ENCODE measurements at places on chromosomes 7 and 10.

GRCh38 chr7:116525298-116525912 is 569 bp downstream of the CAV1 start:
- peak; percentile 13 for DNase-seq

- no peak for DNase-seq
These were observed at the start of gene KAZALD1 for GRCh38 chr10:101061624-101062231. TSS of gene KAZALD1 (plus strand) at chr10:101061989. CDS start at chr10:101062593, 604 bp downstream.

- DNase-seq: peak; percentile 79
These were observed 47.1 kb upstream of the UCN3 start for GRCh38 chr10:5317547-5318107.

DNA sequence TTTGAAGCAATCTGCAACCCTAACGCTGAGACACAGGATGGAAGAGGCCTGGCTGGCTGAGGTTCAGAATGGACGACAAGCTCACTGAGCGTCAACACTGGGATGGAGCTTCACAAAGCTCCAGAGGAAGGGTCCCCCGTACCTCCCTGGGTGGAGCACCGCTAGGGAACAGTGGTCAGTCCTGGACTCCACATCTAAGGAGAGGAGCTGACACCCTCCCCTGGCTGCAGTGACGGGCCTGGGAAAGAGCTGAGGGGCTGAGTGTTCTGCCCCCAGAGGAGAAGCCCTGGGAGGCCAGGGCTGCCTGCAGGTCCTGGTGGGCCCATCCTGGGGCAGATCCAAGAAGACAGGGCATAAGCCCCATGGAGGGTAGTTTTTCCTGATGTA is 146.2 kb downstream of the ARHGAP22 start:
- no peak for DNase-seq

DNA sequence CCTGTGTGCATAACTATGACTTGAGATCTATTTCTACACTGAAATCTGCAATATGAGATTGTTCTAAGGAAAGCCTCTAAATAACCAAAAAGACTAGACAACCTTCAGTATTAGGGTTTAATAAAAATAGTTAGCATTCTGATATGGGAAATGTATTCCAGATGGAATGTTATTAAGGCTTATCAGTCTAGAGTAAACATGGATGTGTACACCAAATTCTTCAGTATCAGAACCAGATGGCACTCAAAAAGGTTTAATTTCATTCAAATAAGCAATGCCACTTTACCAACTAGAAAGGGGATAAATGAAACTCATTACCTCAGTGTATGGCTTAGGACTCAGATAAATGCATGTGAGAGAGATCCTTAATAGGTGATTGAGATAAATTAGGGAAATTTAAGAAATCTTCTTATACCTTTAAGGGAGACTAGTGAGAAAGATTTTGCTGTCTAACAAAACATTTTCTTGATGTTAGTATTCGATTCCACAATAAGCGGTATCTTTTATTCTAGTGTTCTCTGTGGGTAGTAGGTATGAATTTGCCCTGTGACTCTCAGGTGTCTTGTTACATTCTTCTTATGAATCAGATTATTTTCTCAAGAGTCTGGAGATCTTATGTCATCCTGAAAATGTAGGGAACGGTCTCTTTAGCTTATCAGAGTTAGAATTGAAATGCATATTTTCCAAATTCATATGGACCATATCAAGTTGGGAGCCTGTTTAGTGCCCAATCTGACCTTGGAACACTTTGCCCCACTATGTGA is 159.2 kb downstream of the PRKG1 start:
- no peak for DNase-seq

DNA sequence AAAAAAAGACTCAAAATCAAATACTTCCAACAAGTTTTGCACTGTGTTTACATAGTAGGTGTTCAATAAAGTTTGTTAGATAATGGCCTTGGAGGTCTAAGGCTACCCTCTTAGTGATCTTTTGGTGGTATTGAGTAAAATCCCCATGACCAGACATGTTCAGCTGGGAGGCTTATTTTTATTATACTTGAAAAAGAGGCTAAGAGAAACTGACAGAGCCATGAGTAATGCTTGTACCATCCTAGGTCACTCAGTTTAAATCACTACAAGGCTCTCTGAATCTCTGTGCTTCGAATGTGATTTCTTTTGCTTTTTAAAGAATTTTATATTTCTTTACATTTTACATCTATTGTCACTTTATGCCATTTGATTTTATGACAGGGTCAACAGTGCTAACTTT is 90.5 kb downstream of the TWIST1 start:
- no peak for DNase-seq

GRCh38 chr10:11180228-11180627 is 162.6 kb downstream of the CELF2 start:
- DNase-seq: peak; percentile 90

DNA sequence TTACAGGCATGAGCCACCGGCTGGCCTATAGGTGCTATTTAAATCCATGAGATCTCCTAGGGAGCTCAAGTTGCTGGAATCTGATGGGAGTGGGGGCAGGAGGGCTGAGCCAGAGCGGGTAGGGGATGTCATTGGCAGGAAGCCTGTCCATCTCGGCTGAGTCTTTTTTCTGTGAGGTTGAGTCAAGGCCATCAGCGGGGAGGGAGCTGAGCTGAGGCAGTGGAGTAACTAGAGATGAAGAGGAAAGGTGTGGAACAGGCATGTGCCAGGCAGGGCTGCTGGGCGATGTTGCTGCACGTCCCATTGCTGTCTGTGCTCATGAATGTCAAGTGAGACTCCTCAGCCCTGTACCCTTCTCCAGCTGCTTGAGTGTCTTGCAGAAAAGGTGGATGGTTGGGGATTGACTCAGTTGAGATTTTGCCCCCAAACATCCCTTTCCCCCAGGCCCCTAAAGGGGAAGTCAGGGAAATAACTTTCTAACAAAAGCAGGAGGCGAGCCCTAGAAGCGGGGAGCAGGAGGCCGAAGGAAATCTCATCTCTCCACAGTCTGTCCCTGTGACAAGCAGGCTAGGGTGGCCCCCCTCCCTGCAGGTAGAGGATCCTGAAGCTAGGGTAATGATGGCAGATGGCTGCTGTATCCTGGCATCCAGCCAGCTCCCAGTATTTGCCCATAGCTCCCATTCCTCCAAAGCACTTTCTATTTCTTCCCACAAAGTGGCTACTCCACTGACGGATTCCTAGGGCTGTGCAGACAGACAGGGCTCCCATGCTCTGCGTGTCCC is 5.4 kb downstream of the ATP6V1F start:
- DNase-seq: no peak

GRCh38 chr7:149261316-149261828 is 624 bp upstream of the ZNF783 start:
- peak; percentile 24 for DNase-seq
